HT-29 (cell line): ENCODE measurements at places on chromosomes 1 and 21. TPM values are rescaled to one million over a fixed set of nuclear protein-coding genes. Genes with fewer than 3 reads are reported as not detected.

The C1orf226 gene
- total RNA-seq = 2.0 and 4.0 TPM in 2 replicates

GRCh38 chr1:156554971-156555370 lies 17.4 kb downstream of the IQGAP3 start:
- no peak for DNase-seq

DNA sequence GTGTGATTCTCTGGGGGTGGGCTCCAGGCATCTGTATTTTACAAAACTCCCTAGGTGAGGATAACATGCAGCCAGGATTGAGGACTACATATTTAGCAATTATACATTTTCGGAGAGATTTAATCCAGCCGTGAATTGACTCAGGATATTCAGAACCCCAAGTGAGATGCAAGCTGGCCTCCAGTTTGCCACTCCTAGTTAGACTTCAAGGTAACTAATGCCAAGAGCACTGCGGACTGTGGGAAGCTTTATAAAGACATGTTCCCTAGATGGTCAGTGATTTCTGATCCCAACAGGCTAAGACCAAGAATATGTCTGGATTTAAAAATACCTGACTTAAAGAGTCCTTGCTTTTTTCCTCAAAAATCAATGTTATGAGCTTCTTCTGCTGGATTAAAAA lies 308.5 kb downstream of the NTNG1 start:
- DNase-seq = no peak

The C1QTNF12 gene
- total RNA-seq = 4.1 and 6.0 TPM in 2 replicates

- DNase-seq = no peak
These were observed 65.4 kb downstream of the SGIP1 start for GRCh38 chr1:66599346-66599745.

The VSIG8 gene
- 0.13 and 0.44 TPM in 2 replicates for total RNA-seq

GRCh38 chr1:106680216-106680615 lies 376.3 kb upstream of the PRMT6 start:
- DNase-seq = no peak

The GORAB gene
- 2.6 and 3.2 TPM in 2 replicates for total RNA-seq

DNA sequence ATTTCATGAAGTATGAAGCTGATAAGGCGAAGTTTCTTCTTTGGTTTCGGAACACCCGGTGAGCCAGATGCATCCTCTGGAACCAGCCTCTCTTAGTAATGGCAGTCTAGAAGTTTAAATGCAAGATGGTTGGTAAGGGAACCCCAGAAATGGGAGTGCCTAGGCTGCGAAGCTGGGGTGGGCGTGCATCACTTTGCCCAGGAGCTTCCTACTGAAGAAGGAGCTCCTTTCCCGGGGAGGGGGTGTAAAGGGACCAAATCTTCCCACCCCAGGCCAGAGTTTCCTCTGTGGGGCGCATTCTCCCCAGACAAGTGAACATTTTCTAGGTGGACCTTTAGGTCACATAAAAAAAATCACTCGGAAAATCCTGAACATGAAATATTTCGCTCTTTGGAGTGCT lies 4.4 kb downstream of the TFF2 start:
- no peak for DNase-seq

- no peak for DNase-seq
These were observed at the start of gene SLC45A3 for GRCh38 chr1:205680073-205680851. TSS of gene SLC45A3 (minus strand) at chr1:205680509. CDS start at chr1:205664656, 15,853 bp downstream.

DNA sequence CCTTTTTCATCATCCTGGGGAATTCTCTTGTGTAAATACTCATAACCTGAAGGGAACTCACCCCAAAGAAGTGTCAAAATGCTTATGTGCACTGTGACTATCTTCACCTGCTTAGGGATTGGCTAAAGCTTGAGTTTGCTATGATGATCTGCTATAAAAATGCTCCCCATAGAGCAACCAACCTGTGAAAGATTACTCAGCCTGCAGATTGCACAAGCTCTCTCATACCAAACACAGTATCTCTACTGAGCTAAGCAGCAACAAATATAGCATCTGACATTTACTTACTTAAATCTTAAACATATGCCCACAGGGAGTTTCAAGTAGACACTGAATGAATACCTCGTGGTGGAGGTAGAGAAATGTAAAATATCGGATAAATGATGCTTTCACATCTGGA lies 725.8 kb downstream of the MRPL39 start:
- DNase-seq = no peak

The MPZ gene
- 0.16 and 0.41 TPM in 2 replicates for total RNA-seq

- DNase-seq = no peak
These were observed 160.1 kb downstream of the TBX15 start for GRCh38 chr1:118828038-118828437.

GRCh38 chr1:74592580-74593355 lies 80.4 kb upstream of the LRRC53 start:
- no peak for DNase-seq

DNA sequence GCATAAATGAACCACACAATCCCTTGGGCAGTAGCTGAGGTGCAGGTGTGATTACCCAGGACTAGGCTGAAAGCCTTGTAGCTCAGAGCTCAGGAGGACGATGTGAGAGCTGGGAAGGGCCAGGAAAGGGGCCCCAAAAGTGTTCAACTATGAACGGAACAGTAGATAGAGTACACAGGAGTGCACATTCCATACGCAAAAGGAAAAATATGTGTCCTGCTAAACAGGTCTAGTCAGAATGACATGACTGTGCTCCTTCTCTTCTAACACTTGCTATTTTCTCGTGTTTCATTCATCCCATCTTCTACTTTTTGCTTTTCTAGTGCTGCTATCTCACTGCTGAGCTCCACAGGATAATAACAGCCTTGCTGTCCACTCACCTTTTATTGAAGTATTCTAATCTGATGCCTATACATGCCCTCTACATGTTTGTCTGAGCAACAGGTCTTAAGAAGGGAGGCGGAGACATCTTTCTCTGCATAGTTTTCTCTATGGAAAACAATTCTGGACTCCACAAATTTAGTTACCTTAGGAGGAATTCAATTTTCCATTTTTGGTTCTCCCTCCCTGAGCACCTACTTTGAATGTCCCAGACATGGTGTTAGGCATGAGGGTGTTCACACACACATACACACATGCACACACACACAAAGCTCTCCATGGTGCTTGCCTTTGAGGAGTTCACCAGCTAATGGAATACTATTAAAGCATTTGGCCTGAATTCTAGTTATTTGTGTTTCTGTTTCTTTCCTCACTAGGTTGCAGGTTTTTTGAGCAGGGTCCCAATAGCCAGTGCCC lies 3.4 kb downstream of the S100A10 start:
- DNase-seq = peak; percentile 56

DNA sequence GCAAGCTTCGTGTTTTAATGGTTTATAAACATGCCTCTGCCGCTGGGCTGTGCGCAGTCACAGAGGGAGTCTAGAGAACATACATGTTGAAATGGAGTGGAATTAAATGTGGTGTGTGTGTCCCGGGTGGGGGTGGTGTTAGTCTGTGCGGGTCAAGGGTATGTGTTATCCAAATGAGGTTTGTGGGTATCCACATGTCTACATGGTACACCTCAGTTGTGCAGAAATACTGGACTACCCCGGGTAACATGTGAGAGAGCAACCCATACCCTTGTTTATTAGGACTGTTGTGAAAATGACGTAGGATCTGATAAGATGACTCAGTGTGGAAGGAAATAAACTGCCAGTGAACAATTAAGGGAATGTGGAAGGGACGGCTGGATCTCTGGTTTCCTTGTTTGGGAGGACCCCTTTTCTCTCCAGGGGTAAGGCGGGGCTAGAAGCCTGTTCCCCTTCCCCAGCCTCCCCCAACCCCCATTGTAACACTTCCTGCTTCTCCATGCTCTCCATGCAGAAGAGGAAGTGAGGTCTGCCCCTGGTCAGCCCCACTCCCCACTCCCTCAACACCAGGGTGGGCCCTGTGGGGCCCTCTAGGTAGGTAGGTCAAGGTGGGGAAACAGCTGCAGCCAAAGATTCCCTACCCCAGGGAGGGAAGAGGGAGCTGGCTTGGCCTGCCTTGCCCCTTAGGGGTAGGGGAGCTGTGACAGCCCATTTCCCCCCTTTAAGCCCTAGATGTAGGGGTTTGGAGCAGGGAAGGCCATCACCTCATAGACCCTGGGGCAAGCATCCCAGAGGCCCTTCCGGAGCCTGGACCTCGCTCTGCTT lies 690 bp downstream of the EPS8L3 start:
- DNase-seq = peak; percentile 77

GRCh38 chr1:221907166-221907932 lies 165.5 kb upstream of the DUSP10 start:
- no peak for DNase-seq

DNA sequence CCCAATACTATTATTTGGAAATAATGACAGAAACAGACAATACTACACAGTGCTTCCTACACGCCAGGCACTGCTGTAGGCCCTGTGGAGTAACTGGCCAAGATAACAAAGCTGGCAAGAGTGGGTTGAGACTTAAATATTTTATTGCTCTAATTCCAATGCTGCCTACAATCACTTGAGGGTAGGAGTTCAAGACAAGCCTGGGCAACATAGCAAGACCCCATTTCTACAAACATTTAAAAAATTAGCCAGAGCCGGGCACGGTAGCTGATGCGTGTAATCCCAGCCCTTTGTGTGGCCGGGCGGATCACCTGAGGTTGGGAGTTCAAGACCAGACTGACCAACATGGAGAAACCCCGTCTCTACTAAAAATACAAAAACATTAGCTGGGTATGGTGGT lies 9.3 kb upstream of the PABPC4 start:
- DNase-seq = no peak

DNA sequence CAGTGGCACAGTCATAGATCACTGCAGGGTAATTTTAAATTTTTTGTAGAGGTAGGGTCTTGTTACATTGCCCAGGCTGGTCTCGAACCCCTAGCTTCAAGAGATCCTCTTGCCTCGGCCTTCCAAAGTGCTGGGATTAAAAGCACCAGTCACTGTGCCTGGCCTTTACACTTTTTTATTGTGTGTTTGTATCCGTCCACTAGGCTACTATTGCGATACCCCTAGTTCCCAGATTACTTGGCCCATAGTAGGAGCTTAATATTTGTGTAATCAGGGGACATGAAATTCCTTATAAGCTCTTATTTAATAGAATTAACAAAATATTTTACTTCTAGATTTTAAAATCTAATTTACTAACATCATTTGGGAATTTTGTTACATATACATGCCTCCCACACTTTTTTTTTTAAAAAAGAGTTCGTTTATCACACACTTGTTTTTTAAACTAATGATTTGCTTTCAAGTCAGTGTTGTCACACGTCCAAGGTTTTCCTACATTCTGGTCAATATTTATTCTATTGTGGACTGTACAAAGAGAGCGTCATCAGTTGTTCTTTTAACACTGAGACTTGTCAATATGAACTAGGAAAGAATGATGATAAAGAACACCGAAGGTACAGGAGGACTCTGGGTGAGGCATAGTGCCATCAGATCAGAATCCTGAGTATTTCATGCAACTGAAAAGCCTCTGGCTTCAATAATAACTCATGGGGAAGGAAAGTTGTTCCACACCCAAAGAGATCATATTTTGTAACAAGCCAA lies 63.7 kb downstream of the LEPR start:
- no peak for DNase-seq

The SHC1 gene
- 112 and 120 TPM in 2 replicates for total RNA-seq

DNA sequence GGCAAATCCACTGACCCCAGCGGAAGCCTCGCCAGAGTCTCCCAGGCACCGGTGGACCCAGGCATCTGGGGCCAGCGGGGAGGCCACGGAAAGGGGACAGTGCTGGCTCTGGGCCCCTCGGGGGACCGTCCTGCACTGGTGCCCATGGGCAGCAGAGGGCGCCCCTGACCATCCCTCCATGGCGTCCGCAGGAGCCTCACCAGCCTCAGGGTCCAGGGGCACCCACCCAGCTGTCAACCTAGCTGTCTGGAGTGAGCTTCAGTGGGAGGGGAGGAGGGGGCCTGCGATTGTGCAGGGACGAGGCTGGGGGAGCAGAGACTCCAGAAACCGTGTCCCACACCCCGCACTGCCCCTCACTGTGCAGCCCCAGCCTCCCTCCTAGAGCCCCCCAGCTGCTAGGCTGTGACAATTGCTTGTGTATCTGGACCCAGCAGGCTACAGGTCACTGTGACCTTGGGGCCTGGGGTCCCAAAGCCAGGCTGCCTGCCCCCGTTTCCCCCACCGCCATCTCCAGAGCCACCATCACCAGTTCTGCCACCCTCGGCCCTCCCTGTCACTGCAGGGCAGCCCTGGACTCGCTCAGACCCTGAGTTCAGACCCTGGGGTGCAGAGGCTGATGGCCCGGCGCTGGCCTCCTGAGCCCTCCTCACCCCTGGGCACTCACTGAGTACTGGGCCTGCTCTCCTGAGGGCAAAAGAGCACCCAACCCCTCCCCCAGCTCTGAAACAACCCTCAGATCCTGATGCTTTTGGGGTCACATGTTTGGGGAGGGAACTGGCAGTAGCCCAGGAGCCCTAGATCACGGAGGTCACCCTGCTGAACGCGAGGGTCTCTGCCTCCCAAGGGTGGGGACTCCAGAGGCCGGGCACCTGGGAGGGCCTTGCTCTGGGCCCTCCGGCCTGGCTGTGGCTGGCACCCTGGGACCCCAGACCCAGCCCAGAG lies 10.6 kb upstream of the COL6A1 start:
- DNase-seq = peak; percentile 32

DNA sequence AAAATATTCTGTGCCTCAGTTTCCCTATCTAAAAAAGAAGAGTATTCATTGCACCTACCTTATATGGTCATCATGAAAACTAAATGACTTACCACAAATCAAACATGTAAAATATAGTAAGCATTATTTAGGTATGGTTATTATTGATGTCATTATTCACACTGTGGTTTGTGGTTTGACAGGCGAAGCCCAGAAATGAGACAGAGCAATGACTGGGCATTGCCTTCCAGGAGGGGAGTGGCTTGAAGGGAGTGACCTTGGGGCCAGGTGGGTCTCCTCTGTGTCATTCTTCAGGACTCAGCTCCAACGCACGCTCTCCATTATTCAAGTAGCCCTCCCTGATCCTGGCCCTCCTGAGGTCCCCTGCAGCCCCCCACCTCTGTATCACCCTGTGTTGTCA lies 133.7 kb downstream of the DMRTA2 start:
- DNase-seq = no peak

GRCh38 chr1:211068976-211069375 lies 65.0 kb downstream of the KCNH1 start:
- no peak for DNase-seq

The PEAR1 gene
- total RNA-seq = 1.2 and 1.4 TPM in 2 replicates

- DNase-seq = no peak
These were observed 45.9 kb downstream of the SPSB1 start for GRCh38 chr1:9338397-9339246.

GRCh38 chr1:234348964-234349363 lies 24.3 kb upstream of the COA6 start:
- DNase-seq = no peak

- no peak for DNase-seq
These were observed 402.4 kb downstream of the USH2A start for GRCh38 chr1:216020743-216021345.

The PRR9 gene
- not detected in 2 replicates for total RNA-seq

DNA sequence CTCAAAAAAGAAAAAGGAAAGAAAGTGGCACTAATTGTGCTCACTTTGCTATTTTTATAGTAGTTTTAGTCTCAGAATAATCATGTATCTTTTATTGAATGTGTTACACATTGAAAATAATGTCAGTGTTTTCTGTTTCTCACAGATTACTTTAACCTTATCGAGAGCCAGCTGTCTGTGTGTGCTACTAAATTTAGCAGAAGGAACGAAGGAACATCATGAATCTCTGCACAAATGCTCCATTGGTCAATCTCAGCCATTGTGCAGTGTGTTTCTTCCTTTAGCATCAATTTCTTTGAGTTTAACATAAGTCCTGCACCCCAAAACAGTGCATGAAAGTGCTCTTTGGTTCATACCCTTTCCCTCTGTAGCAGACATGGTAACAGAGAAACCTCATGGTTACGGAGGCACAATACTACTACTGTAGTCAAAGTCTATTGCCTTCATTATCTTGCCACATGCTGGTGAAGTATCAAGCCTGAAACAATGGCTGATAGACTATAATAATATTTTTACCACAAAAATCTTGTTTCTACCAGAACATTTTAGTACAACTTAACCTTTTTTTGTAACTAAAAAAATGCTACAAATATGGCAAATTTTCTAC lies 310.0 kb downstream of the HMCN1 start:
- no peak for DNase-seq
